ENCODE measurements at places on chromosomes 13 and 19.

- no peak for DNase-seq
Measured at GRCh38 chr19:2345794-2346663, 14.0 kb upstream of the TMPRSS9 start.

GRCh38 chr19:35764432-35765315, 6.7 kb downstream of the PROSER3 start:
- no peak for DNase-seq

DNA sequence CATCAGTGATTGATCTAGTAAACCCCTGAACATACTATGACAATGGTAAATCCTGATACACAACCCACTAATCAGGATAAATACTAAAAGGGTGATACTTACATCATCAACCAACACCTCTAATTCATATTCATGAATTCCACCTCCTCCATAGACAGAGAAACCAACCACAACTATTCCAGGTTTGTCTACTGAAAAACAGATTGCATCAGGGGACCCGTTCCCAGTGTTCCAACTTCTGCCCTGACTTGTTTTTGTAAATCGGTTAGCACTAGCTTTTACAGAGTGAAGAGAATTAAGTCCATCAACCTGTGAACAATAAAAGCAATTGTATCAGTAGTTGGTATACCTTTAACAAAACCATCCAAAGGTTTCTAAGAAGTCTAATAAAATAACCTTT, 149.2 kb downstream of the MYCBP2 start:
- DNase-seq, result no peak

DNA sequence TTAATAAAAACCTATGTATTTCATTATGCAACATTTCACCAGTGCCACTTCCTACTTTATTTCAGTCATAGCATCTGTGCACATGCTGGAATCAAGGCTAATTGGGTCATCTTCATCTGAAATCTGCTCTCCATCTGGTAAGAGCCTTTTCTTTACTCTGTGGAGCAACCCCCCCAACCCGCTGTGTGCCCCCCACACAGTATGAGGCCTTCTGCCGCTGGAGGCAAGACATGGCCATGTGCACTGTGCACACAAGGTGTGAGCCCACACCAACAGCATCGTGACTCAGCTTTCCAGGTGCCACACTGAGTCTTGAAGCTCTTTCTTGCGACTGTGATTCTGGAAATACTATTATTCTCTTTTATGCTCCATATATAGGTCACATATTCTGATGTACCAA, 471.0 kb downstream of the TBC1D4 start:
- DNase-seq, result no peak
